Activated T-helper 1 cell treated with anti-CD3 and anti-CD28 coated beads, Interleukin-2, amount 50 U/mL, for 16 hours (primary cell): ENCODE measurements at places on chromosomes 16 and 17.

DNA sequence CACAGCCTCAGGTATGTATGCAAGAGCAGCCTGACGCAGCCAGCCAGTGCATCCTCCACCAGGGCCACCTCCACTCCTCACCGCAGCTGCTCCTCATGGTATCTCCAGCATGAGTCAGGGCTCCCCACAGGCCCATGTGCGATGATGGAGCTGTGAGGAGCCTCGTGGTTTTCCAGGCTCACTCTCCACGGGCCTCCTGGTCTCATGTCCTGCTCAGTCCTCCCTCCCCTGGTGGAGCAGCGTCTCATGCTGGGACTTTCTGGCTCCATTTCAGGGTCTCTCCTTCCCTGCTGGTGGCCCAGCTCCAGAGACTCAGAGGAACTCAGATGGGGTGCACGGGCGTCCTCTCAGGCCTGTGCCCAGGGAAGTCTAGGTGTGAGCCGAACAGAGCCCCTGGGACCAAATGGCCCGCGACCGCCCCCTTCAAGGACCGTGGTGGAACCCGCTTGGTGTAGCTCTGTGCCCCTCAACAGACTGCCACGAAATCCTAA is 70.4 kb downstream of the METRNL start:
- DNase-seq, result no peak

DNA sequence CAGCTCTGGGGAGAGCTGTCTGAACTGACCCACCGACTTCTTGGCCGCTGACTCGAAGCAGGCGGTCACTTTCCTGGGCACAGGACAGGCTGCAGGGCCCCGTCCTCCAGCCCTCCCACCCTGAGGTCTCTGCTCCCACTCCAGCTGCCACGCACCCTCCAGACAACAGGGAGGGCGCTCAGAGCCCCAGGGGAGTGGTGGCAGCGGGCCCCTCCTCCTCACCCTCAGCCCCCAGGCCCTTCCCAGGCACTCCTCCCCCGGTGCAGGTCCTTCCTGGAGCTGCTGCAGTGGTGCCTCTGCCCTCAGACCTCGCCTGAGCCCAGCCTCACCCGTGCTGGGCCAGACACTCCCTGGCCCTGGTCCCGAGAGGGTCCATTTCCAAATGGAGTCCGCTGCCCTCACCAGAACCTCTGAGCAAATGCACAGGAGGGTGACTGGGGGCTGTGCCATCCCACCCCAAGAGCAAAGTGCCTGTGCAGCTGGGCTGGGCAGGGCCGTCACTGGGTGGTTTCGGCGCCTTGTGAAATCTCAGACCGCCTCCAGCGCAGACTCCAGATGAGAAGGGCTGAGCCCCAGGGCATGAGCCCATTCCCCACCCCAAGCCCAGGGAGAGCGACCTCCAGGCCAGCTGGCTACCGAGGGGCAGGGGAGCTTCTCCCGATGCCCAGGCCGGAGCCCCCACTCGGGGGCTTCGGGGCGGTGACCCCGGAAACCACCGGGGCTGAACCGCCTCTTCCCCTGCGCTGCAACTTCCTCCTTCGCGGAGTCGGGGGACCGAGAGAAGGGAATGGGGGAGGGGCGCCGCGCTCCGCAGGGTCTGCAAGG is 717 bp downstream of the CYBA start:
- DNase-seq, result no peak

DNA sequence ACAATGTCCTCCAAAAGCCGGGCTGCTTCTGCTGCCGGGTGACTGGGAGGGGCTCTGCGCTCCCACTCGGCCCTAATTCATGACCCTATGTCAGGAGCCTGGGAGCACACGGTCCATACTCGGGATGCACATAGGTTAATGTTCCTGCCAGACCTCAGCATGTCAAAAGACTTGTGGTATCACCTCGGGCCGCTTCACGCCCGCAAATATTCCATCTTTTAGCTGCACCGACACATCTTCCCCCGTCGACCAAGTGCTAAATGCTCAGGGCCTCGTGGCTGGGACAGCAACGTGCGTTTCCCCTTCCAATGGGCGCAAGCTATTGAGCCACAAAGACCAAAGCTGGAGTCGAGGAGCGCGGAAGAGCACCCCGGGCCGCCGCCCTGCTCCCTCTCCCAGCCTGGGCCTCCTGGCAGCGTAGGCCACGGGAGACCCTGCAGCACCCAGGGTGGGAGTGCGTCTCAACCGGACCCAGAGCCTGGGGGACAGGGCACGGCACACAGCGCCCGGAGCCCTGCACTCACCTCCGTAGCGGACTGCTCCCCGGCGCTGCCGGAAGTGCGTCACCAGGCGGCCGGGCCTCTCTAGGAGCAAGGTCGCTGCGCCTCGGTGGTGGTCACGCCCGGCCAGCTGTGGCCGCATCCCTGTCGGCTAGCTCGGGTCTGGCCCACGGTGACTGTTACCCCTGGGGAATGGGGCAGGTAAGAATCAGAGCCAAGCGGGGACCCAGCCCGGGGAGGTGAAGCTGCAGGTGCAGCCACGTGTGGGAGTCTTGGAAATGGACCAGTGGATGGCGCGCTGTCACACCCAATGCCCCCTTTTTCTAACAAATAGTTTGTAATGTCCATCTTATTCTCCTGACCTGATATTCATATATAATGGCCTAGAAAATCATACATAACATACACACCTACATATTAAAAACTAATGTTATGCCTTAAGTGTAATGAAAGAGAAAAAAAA is at the start of gene ZNF23:
ZNF23 (minus strand) TSS at position 562 of the 963 bp plus-strand sequence. CDS start 5,451 bp downstream, outside the sequence.
- DNase-seq, result peak; percentile 54

DNA sequence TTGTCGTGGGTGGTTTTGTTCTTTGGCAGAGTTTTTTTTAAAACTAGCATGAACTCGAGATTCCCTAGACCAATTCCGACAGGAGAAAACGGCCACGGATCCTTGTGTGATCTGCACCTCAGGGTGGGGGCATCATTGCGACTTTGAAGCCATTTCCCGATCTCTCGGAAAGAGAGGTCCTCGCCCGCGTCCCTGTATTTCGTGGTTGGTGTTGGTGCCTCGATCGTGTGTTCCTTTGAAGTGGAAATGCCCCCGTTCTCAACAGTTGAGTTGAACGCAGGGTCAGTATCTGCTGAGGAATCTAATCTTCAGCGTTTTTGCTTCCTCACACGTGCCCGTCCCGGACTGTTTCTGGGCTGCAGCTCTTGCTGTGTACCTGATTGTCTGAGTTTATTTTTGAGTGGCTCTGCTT is 1.1 kb downstream of the CRAMP1 start:
- no peak for DNase-seq

DNA sequence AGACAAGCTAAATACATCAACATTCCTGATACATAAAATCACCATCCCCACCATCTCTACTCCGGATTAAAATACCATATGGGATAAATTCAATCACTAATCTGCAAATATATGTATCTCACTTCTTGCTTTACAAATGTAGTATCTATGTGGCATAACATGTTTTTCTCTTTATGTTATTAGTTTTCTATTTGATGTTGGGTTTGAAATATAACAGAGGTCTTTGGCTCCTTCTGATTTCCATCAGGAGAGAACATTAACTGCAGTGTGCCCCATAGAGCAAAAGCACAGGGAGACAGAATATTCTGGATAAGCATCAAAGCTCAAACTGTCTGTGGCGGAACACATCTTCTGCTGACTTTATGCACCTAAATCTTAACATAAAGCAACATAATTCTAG is 547.2 kb upstream of the CDH8 start:
- DNase-seq, result no peak

- DNase-seq, result no peak
These were observed 61.6 kb downstream of the PITPNC1 start for GRCh38 chr17:67438667-67439066.

DNA sequence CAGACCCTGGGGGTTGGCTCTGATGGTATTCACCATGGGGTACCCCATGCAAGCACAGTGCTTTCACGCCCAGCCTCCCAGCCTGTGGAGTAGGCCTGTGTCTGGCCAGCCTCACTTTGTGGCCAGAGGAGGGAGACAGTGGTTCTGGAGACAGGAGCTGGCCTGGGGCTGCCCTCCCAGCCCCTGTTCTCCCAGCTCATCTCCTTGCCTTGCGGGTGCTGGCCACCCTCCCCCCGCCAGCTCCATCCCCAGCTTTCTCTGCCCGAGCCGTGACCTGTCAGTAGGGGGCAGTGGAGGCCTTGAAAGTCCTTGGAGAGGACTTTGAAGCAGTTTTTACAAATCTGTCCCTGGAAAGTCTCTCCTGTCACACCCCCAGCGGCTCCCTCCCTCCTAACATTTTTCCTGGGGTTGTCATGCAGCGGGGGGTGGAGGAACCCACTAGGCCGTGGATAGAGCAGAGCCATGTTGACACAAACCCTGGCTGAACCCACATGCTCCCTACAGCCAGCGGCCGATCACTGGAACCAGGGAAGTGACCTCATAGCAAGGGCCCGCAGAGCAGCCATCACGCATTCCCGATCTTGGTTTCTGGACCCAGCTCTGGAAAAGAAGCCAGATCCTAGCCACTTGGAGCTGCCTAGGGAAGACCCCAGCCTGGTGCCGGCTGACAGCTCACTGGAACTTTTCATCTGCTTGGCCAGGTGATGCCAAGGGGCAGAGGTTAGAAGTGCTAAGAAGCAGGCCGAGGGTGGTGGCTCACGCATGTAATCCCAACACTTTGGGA is 289.4 kb downstream of the SEC14L1 start:
- peak; percentile 68 for DNase-seq

GRCh38 chr17:49447628-49448302 is 33.1 kb upstream of the PHB1 start:
- DNase-seq, result no peak

- DNase-seq, result no peak
These were observed 54.8 kb downstream of the SDK2 start for GRCh38 chr17:73589363-73589980.

GRCh38 chr17:64166876-64167275 is 36.9 kb upstream of the ERN1 start:
- no peak for DNase-seq

DNA sequence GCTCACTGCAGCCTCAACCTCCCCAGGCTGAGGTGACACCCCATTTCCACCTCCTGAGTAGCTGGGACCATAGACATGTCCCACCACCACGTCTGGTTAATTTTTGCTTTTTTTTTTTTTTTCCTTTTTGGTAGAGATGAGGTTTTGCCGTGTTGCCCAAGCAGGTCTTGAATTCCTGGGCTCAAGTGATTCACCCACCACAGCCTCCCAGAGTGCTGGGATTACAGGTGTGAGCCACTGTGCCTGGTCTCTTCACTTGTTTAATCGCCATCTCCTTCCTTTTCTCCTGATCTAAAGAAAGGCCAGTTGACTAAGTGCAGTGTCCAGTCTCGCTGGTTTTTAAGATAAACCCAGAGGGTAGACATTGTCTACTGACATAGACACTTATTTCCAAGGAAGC is 152.0 kb downstream of the C16orf95 start:
- DNase-seq, result no peak

DNA sequence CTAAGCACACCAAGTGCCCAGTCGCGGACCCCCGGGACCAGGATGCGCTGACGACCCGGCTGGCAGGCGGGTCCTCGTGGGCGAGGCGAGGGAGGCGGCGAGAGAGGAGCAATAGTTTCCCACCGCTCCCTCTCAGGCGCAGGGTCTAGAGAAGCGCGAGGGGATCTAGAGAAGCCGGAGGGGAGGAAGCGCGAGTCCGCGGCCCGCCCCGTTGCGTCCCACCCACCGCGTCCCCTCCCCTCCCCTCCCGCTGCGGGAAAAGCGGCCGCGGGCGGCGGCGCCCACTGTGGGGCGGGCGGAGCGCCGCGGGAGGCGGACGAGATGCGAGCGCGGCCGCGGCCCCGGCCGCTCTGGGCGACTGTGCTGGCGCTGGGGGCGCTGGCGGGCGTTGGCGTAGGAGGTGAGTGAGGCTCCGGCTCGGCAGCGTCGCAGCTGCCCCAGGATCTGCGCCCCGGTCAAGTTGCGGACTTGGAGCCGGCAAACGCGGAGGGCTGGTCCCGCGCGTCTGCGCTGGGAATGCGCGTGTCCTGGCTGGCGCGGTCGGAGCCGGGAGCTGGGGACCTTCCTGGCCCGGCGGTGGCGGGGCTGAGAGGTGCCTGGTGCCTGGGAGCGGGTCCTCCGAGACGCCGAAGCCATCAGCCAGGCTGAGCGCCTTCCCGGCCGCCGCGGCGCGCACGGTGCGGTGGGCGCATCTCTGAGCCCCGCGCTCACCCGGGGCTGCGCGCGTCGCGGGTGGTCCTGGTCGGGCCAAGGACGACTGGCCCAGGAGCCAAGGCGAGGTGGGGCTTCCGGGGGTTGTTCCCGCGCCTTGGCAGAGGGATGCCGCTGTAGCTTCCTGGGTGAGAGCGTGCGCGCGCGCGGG is at the start of gene ITGB3:
ITGB3 (plus strand) TSS at position 287 of the 862 bp plus-strand sequence; CDS start at position 322, 35 bp downstream.
- DNase-seq, result peak; percentile 44

- DNase-seq, result no peak
These were observed 1.6 kb downstream of the HS3ST6 start for GRCh38 chr16:1916640-1916990.

DNA sequence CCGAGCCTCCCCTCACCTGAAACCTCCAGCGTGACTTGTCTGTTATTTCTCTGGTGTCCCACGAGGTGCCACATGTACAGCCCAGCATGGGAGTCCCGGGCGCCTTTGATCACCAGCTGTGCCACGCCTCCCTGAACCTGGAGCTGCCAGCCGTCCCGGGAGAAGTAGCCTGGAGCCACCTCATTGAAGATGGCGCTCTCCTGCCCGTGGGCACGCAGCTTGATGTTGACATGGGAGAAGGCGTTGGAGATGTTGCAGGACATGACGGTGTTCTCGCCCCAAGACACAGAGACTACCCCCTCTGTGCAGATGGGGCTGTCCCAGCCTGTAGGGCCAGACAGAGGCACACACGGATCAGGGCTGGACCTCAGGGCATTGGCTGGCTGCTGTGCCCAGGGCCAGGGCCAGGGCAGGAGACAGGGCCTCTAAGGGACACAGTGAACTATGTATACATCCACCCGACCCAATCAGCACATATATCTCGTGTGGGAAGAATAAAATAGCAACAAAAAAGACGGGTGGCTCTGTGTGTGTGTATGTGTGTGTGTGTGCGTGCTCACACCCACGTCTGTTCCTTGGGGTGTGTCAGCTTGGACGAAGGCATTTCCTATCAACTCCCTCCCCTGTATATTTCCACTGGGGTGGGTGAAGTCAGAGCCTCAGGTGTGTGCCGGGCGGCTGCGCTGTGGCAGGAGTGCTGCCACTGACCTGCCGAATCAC is 7.3 kb upstream of the CD7 start:
- no peak for DNase-seq

- DNase-seq, result no peak
These were observed 90.7 kb downstream of the OR1D5 start for GRCh38 chr17:2972749-2973148.

- no peak for DNase-seq
These were observed 18.1 kb upstream of the KRT17 start for GRCh38 chr17:41642252-41643156.

GRCh38 chr16:83915491-83915890 is 16.6 kb downstream of the MLYCD start:
- no peak for DNase-seq

- DNase-seq, result no peak
These were observed 36.0 kb downstream of the RTN4RL1 start for GRCh38 chr17:1989135-1989534.

DNA sequence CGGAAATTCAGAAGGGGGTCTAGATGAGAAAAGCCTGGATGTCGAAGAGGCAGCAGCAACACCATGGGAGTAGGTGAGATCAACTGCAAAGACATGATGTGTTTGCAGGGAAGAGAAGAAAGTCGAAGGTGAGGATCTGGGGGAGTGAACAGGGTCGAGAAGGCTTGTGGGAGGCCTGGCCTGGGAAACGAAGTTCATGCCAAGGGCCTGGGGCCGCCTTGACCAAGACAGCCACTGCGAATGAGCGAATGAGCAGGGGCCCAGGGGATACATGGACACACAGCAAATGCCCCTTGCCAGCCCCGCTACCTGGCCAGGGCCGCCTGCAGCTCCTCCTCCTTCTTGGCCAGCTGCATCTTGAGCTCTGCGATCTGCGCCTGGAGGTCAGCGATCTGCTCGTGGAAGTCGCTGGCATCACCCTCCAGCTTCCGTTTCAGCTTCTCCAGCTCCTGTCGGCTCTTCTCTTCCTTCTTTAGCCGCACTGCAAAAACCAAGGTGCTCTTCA is 87.1 kb downstream of the NDE1 start:
- DNase-seq, result no peak

GRCh38 chr16:86366481-86366880 is 143.8 kb upstream of the FOXF1 start:
- no peak for DNase-seq
